ENCODE measurements at places on chromosomes 13 and 19.

DNA sequence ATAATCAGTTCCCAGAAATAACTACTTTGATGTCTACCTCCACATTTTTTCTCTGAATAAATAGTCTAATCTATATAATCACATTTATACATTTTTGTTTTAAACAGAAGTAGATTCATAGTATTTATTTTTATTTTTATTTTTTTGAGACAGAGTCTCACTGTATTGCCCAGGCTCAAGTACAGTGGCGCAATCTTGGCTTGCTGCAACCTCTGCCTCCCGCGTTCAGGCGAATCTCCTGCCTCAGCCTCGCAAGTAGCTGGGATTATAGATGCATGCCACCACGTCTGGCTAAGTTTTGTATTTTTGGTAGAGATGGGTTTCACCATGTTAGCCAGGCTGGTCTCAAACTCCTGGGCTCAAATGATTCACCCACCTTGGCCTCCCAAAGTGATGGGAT lies 16.7 kb downstream of the TM9SF2 start:
- no peak for DNase-seq

DNA sequence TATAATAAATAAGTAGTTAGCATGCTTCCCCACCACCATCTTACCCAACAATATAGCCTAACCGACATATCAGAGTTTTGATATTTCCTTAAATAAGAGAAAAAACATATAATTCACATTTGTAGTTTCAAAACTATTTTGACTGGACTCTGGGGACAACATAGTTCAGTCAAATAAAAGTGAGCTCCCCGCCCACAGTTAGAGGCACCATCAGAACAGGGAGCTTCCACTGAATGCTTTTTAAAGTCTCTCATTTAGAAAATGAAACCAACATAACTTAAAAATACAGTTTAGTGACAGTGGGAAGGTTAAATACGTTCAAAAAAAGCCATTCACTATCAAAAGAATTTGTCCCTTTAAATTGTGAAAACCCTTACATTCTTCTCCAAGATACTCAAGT lies 92.8 kb downstream of the EPSTI1 start:
- no peak for DNase-seq

GRCh38 chr13:107211073-107211472 lies 643.1 kb upstream of the ARGLU1 start:
- peak; percentile 60 for DNase-seq

GRCh38 chr19:50638600-50638999 lies 1.1 kb downstream of the SYT3 start:
- DNase-seq: no peak

GRCh38 chr13:20377720-20378119 lies 145.6 kb upstream of the GJB6 start:
- no peak for DNase-seq

DNA sequence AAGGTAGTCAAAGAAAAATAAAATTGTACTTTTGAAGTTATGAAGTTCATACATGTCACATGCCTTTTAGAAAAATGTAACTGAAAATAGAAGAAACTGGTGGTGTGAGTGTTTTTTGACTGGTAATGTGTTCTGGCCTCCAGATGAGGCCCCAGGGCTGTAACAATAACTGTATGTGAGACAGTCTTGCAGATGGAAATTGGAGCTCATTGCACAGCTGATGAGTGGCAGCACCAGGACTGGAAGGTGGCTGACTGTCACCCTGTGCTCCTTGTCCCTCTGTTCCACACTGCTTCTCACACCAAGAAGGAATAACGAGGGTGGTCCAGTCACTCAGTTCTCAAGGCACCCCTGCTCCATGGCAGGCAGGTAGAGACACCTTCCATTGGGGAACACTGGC lies 215.6 kb downstream of the SLC7A1 start:
- DNase-seq: no peak

Measured in cerebellar nuclear complex (tissue), 1 donor.